ENCODE measurements at places on chromosomes 11 and 22.

DNA sequence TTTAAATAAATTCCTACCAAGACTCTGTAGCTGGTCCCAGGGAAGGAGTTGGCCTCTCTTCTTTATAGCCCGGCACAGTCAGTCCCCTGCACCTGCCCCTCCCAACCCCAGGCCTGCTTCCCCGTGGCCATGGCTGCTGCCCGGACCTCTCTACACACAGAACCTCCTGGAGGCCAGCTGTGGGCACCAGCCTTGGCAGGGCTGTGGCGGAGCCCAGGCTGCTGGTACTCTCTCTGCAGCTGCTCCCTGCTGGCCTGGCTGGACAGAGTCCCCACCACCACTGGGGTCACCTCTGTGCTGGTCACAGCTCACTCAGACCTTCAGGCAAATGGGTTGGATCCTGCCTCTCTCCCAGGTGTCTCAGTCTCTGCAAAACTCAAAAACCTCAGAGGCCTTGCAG, 69.3 kb downstream of the LRP5 start:
- DNase-seq, result no peak

- DNase-seq, result no peak
Observed at GRCh38 chr22:48957311-48957986, 870.2 kb downstream of the BRD1 start.

GRCh38 chr11:126046570-126047195, 16.0 kb downstream of the CDON start:
- DNase-seq, result no peak

DNA sequence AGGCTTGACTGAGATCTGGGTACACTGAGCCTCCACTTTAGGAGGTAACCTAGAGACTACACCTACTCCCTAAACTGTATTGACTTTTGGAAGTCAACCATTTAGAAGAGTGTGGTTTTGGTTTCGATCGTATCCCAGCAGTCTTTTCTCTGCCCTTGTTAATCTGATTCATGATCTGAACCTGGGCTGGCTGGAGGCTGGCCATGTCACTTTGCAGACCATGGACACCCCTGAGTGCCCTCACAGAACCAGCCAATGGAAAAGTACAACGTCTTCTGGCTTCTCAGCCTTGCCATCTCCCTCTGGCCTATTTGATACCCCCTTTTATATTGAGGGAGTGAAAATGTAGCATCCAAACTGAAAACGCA, 10.8 kb downstream of the EHF start:
- DNase-seq, result no peak

GRCh38 chr22:27719036-27719347, 82.6 kb downstream of the MN1 start:
- no peak for DNase-seq

GRCh38 chr22:20785415-20785814, 11.5 kb downstream of the SERPIND1 start:
- no peak for DNase-seq

- DNase-seq, result no peak
Observed at GRCh38 chr22:37403267-37403960, 23.9 kb downstream of the ELFN2 start.

GRCh38 chr22:40479126-40479800, 108.9 kb downstream of the SGSM3 start:
- no peak for DNase-seq

DNA sequence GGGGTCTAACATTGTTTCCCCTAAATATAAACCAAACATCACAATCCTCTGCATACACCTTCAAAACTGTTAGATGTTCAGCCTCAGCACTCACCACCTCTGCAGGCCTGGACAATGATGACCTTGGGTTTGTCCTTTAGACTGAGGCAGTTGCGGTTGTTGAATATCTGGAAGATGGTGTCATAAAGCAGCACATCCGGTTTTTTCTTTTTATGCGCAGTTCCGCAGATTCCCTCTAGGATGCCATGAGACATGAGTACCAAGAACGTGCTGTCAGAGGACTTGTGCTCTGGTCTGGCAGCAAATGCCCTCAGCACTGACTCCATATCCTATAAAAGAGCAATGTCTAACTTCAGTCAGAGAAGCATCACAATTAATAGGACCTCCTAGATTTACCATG, 22.8 kb downstream of the CASP5 start:
- no peak for DNase-seq

- DNase-seq, result no peak
Observed at GRCh38 chr11:8706673-8707432, 24.3 kb downstream of the RPL27A start.

DNA sequence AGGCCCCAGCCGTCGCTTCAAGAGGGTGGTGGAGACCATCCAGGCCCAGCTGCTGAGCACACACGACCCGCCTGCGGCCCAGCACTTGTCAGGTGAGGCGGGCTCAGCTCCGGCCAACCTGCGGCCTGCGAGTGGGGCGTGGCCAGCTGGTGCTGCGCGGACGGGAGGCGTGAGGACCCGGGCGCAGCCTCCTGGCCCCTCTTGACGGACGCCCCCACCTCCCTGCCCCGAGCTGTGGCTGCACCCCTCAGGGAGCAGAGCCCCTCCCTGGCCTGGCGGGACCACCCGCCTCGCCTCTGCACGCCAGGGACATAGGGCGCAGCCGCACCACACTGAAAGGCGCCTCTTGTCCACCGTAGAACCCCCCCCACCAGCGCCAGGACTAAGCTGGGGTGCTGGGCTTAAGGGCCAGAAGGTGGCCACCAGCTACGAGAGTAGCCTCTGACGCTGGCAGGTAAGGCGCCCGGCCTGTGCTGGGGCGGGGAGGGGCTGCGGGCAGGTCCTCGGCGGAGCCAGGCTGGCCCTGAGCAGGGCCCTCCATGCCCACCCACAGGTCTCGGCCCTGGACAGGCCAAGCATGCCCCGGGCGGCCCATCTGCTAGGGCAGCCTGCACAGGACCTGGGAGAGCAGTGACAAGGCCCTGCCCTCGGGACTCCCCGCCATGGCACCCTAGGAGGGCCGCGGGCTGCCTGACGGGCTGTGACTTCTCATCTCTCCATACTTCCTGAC, 29.8 kb downstream of the MOB2 start:
- no peak for DNase-seq

DNA sequence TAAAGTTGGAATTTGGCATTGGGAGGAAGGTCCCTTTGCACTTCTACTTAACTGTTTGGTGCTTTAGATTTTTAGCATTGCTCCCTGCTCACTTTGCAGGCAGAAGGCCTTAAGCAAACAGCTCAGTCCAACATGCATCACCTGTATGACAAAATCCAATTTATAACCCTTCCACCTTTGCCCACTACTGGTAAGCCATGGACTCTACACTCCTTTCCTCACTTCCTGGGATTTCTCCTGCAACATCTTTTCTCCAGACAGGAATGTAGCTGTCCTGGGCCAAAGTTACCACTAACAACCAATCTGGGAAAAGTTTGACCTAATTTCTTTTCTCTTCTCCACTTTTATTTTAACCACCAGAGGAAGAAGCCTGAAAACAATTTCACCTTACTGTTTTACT, 1.8 kb upstream of the OR2D2 start:
- DNase-seq, result no peak

DNA sequence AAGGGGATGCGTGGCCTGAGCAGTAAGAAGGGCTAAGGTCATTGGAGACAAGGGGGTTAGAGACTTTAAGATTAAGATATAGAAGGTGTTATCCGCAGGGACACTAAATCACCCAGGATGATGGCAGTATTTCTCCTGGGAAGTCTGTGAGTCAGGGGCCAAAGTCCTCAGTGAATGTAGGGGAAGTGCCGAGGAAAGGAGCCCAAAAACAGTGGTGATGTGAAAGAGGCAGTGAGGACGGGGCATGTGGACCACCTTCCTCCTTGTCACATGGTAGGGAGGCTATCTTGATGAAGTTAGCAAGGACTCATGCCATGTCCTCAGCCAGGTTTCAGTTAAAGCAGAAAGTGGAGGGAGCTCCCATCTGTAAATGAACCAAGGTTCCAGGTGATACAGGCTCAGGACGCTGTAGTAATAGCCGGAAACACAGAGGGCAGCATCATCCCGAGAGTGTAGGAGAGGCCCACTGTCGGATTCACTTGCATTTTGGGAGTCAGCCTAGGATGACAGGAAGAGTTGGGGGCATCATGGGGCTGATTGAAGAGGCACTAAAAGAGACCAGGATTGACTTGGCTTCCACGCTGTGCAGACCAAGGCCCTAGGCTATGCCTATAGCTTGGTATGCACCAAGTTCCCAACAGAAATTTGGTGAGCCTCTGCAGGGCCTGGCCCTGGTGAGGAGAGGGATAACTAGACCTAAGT, 33.5 kb downstream of the WEE1 start:
- no peak for DNase-seq

- no peak for DNase-seq
Observed at GRCh38 chr11:110335358-110335757, 38.9 kb upstream of the RDX start.

DNA sequence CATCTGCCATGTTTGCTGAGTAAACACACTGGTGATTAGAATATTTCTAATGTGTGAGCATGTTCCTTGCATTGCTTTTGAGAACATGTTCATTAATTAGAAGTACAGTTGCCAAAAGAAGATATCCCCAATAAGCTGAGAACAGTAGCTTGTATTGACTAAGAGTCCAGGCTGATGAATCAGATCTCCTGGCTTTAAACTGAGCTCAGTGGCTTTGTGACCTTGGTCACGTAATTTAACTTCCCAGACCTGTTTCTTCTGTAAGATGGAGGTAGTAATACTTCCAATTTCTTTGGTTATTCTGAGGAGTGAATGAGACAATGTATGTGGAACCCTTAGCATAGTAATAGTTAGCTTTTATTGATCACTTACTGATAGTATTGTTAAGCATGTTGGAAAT, 61.9 kb downstream of the CYB5R2 start:
- no peak for DNase-seq

- no peak for DNase-seq
Observed at GRCh38 chr11:95734009-95734572, 55.5 kb downstream of the FAM76B start.

GRCh38 chr11:20518323-20518834, 81.0 kb upstream of the SLC6A5 start:
- DNase-seq, result no peak

DNA sequence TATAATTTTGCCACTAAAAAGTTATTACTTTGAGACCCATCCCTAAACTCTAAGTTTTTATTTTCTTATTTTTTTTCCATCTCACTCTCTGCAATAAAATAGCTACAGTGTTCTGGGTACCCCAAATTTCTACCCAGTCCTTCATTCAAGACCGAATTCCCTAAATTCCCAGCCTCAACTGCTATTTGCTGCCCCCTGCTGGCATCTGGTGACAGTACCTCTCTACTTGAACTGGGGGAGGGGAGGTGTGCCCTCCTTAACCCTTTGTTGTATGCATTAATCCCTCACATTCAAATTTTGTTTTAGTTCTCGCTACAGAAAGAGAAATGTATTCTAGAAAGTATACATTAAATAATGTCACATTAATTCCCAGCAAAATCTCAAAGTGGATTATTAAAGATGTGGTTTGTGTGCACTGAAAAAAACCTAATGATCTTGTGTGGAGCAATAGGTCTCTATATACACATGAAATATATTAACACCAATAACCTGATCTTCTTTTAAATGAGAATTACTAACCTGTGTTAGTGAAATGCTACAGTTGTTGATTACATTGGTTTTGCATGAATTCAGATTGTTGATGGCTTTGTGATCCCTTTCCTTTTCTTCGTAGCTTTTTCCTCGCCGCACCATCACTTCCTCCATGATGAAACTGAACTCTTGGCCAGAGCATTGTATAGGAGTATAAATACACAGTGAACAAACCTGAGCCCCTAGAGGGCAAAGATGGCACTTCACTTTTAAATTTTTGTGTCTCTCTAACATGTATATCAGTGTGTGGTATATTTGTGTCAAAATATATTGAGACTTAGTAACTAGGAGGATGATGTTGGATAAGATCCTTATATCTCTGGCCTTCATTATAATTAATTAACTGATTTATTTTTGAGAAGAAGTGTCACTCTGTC, 590.0 kb downstream of the METTL15 start:
- peak; percentile 89 for DNase-seq

DNA sequence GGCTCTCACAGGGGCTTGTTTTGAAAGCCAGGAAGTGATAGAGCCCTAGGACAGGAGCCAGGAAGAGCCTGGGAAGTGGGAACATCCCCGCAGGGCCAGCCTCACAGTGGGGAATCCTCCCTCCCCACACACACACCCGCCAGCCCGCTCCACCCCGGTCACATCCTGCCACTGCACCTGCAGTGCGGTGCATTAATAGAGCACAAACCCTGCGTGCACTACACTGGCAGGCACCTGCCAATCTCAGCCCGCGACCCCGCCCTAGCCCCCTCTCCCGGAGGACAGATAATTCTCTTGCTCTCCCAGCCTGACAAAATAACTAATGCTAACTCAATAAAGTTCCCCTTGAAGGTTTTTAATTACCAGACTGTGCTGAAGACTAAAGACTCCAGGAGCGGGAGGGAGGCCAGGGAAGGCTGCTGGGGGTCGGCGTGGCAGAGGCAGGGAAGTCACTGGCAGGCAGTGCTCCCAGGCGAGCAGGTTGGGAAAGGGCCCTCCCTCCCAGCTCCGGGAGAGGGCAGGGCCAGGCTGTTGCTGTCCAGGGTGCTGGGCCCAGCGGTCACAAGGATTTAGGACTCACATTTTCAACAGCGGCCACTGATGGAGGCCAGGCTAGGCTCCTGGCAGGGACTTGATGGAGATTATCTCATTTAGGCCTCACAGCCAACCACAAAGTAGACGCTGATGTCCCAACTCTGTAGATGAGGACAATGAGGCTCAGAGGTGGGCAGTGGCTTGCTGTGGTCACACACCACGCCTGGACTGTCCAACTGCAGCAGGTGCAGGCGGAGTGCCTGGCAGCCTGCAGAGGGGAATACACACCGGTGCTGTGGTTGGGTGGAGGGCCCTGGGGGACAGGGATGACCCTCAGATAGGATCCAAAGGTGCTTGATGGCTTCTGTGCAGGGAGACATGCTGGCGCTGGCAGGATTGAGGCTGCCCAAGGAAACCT, 23.9 kb upstream of the TCF20 start:
- DNase-seq, result no peak

DNA sequence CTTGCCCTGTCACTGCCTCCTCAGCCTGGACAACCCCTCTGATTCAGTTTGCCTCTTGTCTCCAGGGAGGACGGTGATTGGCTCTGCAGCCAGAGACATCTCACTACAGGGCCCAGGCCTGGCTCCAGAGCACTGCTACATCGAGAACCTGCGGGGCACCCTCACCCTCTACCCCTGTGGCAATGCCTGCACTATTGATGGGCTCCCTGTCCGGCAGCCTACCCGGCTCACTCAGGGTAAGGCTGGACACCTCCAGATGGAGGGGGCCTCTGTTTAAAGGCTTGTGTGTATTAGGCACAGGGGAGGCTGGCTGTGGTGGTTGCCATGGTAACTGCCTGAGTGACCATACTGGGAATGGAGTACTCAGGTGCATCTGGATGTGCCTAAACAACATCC, 8.6 kb downstream of the PHLDB1 start:
- no peak for DNase-seq

GRCh38 chr11:44621140-44621681, 55.7 kb downstream of the CD82 start:
- DNase-seq, result peak; percentile 68

All from spinal cord (tissue), 10 donors.